ENCODE measurements at places on chromosomes 7 and 10.

GRCh38 chr7:132500727-132501440, 75.4 kb downstream of the PLXNA4 start:
- no peak for DNase-seq

- DNase-seq, result no peak
Measured at GRCh38 chr10:58546722-58547445, 34.2 kb downstream of the BICC1 start.

DNA sequence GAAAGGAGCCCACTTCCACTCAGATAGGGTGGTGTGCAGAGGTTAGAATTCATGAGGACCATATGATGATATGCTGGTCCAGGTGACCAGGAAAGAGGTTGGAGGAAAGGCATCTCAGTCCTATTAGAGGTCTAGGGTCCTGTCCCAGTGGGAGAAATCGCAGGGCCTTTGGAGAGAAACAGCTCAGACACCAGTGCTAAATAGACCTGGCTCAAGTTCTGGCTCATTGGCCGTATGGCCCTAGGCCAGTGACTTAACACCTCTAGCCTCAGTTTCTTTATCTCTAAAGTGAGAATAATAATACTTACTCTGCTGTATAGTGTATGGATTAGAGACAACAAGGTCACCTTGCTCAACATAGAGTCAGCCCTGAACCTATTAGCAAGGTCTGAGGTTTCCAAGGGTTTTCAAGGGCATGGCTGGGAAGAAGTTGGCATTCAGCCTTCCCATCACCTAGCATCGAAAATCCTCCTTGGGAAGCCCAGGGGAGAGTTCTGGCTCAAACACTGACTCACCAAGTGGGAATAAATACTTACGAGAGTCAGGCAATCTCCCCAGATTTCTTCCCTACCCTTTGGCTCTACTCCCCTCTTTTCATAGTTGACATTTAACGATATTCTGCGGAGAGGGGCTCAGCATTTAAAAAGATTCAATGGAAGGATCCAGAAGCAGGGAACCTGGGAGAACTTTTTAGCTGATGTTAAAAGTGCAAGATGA, 473.1 kb upstream of the PODXL start:
- no peak for DNase-seq

DNA sequence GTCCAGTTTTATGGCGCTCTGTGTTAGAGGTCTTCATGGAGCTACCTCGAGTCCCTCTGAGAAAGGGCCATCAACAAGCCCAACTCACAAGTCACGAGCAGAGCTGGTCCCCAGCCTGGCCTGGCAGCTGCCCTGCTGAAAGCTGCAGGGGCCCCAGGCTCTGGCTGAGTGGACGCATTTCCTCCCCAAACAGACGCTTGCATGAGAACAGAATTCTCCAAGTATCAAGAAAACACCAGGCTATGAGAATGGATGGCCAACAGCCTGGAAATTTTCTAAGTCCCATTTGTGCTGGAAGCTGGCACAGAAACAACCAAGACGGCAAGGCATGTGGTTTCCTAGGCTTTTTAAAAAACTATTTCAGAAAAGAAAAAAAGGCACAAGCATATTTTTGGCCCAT, 114.8 kb downstream of the FAM53B start:
- no peak for DNase-seq

GRCh38 chr7:1767524-1767923, 97.4 kb downstream of the ELFN1 start:
- no peak for DNase-seq

DNA sequence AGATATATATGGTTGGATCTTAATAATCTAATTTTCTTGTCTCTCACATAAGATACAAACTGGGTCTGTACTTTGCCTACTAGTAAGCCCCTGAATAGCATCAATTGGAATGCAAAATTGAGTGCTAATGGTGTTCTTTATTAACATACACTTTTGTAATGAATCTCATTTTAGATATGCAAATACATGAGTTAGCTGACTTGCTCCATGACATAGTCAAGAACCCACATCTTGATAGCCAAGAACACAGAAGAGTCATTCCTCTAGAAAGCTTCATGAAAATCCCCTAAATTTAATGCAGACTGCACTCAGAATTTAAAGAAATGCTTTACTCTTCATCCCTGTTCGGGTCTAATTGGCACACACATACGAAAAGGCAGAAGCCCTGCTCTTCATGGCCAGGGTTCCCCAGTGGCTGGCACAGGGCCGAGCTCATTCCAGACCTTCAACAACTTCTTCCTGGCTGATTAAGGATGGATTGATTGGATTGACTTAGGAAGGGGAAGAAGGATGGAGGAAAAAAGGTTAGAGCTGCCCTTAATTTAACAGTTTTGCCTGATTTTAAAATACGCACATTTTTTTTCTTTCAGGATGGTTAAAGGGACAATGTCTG, 431.1 kb upstream of the KLF6 start:
- no peak for DNase-seq

DNA sequence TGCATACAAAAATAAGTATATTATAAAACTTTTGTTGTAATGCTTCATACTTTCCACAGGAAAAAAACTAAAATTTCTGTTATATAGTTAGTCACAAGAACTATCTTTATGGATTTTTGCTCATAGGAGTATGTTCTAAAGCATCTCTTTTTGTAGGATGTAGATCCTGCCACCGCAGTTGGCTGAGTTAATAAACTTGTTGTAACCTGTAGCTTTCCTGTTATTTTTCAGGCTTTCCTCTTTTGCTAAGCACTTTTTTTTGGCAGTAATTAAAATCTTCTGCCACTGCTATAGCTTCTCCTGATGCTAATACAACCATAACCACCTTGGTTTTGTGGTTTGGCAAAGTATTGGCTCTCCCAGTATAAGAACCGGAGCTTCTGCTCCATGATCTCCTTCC, 60.3 kb downstream of the WNT2 start:
- DNase-seq, result no peak

- DNase-seq, result no peak
Measured at GRCh38 chr7:80552031-80552694, 40.3 kb upstream of the GNAT3 start.

GRCh38 chr10:5833814-5834213, 20.6 kb upstream of the GDI2 start:
- no peak for DNase-seq

GRCh38 chr10:36119455-36119854, 477.4 kb upstream of the FZD8 start:
- no peak for DNase-seq

DNA sequence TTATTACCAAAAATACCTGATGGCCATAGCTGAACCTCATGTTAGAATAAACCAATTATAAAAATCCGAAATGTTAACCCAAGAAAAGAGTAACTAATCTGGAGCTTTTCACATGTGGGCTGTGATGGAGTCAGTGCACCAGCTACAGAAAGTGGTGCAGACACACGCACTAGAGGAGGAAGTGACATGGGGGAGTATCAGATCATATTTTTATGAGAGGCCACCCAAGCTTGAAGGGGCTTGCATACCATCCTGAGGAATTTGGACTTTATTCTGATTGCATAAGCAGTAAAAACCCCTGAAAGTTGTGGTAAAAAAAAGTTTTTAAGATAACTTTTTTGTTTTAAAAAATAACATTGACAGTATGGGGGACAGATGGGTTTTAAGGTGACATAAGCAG, 1148.5 kb upstream of the CELF2 start:
- no peak for DNase-seq

DNA sequence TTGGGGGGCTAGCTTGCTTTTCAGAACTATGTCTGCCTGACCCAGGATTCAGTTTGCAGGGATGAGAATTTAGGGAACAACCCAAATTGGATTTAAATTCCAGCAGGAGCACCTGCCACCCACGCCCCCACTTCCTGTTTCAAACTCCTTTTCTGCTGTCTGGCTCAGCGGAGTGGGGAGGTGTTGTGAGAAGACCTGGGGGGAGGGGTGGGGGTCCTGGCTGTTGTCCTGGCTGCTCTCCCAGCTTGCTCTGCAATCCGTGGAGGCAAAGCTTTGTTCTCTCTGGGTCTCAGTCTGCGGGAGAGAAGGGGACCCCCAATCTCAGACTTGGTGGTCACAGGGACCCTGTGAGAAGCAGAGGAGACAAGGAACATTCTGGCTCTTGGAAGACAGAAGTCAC, 799 bp downstream of the KCNK18 start:
- no peak for DNase-seq

DNA sequence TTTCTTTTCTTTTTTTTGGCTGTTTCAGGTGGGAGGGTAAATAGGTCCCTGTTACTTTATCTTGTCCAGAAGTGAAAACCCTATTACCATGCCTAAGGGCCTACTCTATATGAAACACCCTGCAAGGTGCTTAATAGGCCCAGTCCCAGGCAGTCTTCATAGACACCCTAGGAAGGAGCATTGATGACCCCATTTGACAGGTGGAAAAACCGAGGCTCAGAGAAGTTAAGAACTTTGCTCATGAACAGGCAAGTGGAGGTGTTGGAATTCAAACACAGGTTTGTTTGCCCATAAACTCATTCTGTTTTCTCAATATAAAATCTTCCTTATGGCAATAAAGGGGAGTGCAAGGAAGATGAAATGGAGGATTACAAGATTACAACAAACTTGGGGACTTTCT, 115.8 kb downstream of the ARHGAP22 start:
- no peak for DNase-seq

GRCh38 chr7:118696879-118697278, 472.4 kb downstream of the ANKRD7 start:
- DNase-seq, result no peak

DNA sequence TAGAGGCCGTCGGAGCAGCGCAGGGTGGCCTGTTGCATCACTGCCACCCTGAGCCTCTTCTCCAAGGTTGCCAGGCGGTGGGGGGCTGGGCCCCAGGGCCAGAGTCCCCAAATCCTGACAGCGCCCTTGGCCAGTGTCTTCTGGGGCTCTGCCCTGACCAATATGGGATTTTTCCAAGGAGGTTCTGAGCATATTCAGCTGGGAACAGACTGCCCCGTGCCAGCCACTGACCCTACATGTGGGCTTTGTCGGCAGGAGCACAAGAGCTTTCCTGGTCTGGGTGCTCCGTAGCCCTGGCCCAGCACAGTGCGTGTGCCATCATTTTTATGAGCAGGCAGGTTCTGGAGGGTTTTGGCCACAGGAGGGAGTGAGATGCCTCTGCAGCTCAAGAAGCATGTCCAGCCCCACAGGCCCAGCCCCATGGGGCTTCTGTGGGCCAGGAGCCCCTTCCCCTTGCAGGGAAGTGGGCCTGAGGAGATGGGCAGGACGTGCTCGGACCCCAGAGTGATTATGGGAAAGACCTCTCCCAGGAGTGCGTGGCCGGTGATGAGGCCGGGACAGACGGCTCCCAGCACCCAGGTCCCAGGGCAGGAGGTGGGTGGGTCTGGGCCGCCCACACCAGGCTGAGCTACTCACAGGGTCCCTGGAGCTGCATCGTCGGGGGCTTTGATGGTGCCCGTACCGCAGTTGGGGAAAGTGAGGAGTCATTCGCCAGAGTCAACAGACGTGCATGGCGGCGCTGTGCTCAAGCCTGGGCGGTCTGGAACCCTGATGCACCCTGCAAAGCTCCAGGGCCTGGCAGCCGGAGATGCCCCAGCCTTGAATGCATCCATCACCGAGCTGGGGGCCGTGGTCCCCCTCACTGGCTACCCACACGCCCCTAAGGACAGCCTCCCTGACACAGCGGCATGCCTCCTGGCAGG, 66.6 kb downstream of the PWWP2B start:
- no peak for DNase-seq

DNA sequence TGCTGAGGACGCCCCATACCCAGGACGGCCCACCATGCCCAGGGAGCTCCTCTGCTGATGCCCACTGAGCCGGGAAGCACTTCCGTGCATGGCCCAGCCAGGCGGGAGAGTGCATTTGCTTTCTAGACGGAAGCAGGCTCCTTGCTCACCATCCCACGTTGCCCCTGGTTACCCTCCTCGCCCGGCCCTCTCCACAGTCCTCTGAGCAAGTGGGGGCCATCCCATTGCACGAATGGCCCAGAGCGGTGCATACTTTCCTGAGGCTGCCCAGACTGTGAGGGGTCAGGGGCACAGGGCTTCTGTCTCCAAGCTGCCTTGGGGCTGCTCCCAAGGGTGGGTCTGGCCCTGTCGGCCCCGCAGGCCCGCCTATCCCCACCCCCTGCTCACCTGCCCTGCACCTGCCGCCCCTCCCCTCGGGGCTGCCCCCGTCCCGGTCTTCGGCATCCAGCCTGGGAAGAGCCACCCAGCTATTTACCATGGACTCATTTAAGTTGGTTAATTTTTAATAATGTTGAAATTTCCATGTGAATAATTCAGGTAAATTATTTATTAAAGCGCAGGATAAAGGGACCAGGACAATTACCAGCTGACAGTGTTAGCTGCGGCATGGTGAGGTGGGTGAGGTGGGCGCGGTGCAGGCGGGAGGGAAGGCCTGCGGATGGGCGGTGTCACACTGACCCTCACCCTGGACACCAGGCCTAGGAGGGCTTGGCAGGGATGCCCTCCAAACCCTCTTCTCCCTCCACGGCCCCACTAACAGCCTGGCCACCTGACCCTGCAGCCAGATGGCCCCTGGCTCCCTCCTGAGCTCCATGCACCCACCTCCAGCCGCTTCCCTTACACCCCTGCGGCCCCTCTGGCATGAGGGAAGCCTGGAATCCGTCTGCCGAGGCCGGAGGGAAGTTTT, 104.4 kb downstream of the MICALL2 start:
- no peak for DNase-seq

DNA sequence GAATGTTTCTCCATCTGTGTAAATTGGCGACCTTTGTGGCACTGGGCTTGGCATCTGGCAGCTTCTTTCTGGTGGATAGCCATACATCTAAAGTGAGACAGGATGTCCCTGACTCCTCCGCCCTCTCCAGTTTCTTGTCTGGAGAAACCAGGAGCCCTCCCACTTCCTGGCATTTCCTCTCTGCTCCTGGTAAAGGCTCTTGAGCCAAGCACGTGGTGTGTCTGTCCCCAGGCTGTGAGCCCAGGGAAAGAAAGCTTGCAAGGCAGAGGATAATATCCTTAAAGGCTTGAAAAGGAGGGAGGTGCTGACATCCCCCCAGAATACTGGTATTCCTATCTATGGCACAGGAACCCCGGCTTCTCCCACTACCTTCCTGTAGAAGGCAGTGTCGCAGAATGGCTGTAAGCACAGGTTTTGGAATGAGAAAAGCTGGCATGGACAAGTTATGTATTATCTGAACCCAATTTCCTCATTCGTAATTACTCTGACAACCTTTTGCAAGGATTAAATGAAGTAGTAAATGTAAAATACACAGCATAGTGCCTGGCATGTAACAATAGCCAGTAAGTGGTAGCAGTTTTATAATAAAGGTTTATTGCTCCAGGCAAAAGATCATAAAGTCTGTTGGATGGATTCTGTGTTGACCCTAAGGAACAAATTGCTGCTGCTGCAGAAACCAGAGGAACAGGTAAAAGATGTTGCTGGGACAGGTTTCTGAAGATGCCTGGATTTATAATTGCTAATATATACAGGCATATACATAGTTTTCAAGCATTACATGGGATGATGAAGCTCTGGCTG, 11.8 kb upstream of the ACSL5 start:
- DNase-seq, result no peak

GRCh38 chr7:929311-929711, 25.2 kb downstream of the ADAP1 start:
- DNase-seq, result no peak

Data from activated CD4-positive, alpha-beta T cell treated with anti-CD3 and anti-CD28 coated beads for 4 hours (primary cell).